ENCODE measurements at places on chromosomes 3 and 15. TPM values are rescaled to one million over a fixed set of nuclear protein-coding genes. Genes with fewer than 3 reads are reported as not detected.

Gene STAC
- not detected for total RNA-seq

- DNase-seq: no peak
Measured at GRCh38 chr3:177665122-177665808, 468.0 kb upstream of the TBL1XR1 start.

- DNase-seq: no peak
Measured at GRCh38 chr15:41647262-41647661, 12.9 kb upstream of the MGA start.

- no peak for DNase-seq
Measured at GRCh38 chr15:66734961-66735908, 33.2 kb downstream of the SMAD6 start.

- no peak for DNase-seq
Measured at GRCh38 chr3:69741032-69741767, 1.9 kb downstream of the MITF start.

GRCh38 chr3:14548321-14548729 is 8.2 kb upstream of the GRIP2 start:
- DNase-seq: peak; percentile 50

Data from activated CD4-positive, alpha-beta memory T cell treated with anti-CD3 and anti-CD28 coated beads for 36 hours (primary cell).